ENCODE measurements at places on chromosomes 5 and 9.

DNA sequence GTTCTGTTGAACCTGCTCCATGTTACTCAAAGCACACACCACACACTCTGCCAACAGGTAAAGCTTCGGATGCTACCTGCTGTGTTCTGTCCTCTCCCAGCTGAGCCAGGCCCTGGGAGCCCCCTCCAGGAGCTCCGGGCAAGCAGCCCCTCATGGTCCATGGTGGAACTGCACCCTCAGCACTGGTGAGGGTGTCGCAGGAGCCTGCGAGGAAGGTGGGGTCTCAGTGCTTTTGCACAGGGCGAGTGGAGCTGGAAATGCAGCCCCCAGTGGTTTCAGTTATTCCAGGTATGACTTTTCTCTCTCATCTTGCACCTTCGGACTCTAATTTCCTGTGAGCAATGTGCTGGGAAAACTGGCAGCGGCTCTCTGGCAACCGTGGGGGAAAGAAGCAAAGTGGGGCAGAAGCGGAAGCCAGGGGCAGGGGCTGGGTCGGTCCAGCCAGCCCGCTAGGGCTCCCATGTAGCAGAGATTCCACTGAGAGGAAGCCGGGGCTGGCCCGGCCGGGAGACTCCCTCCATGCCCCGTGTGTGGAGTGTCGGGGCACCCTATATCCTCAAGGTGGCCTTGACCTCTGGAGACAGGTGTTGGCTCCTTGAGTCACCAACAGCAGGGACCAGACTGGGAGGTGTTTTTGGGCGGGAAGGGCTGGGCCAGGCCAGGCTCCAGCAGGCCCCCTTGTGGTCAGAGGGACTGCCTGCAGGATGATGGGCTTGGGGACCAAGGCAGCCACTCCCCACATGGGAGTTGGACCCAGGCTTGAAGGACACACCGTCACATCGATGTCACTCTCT is 75.6 kb upstream of the PRSS3 start:
- peak; percentile 40 for DNase-seq

DNA sequence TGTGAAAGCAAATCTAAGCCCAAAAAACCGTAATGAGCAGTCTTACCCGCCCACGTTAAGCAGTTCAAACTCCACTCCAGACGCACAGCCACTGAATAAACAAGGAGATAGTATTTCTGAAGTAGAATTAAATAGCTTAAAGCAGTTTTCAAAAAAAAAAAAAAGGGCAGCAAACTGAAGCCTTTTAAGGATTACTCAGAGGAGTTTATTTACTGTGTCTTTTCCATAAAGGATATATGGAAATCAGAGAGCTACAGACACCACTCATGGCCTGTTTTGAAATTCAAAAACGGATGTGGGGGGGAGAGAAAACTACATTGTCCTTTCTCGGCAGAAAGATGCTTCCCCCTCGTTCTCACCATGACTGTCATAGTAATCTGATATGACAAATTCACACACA is 83.7 kb upstream of the IRX1 start:
- no peak for DNase-seq

- DNase-seq, result no peak
Measured at GRCh38 chr5:88683506-88684135, 199.4 kb downstream of the MEF2C start.

DNA sequence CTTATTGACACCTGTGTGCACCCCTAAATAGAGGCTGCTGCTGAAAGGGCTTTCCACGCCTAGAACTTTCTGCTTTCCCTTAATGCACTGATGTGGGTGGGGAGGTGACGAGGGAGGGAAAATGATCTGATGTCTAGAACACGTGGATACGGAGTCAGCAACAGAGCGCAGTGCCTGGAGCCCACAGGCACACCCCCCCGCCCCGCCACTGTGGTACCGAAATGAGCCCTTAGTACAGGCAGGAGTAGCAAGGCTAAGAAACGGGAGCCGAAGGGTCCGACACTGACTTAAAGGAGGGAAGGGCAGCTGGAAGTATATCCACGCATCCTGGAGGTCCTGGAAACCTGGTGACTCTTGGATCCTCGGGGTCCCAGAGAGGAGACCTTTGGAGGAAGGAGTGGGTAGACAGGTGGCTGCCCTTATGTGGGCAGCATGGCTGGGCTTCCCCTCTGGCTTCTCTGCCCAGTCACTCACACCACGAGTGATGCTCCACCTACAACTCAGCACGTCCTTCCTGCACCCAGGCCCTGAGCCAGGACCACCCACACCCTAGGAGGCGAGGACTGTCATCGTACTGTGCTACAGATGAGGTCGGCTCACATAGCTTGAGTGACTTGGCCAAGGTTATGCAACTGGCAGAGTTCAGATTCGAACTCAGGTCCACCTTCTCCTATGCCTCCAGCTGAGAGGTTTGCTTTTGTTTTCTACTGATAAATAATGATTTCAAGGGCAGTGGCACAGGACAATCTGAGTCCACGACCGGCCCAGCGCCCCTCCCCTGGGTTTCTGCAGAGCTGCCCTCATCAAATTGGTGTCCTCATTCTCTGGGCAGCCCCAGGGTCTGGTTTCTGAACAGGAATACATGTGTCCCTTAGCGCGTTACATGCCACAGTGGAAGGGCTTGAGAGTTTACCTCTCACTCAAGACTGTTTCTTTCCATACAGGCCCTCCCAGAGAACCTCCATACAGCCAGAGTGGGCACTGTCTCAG is 4.7 kb upstream of the VAV2 start:
- DNase-seq, result peak; percentile 43

- no peak for DNase-seq
Measured at GRCh38 chr5:120297616-120298015, 166.5 kb upstream of the PRR16 start.

DNA sequence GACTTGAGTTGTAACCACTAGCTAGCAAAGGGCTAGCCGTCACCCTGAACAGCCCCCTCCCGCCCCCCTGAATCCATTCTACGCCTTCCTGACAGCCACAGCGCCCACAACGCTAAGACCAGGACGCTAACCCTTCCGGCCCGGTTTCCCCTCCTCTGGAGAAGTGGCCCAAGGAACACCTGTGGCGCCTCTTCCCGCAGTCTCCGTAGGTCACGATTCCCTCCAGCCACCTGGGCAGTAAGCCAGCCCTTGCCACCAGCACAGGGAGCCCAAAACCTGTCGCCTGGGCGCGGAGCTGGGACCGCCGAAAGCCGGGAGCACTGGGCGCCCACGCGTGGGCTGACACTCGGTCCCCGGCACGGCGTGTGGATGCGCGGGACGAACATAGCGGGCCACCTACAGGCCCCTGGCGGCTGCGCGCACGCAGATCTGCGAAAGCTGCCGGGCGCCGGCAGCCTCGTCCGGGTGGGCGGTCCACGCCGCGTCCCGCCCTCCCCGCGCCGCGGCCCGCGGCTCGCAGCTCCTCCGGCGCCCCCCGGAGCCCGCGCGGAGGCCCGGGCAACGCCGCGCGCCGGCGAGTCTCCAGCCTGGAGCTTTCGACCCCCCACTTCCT is 596 bp downstream of the IRF1 start:
- peak; percentile 83 for DNase-seq

DNA sequence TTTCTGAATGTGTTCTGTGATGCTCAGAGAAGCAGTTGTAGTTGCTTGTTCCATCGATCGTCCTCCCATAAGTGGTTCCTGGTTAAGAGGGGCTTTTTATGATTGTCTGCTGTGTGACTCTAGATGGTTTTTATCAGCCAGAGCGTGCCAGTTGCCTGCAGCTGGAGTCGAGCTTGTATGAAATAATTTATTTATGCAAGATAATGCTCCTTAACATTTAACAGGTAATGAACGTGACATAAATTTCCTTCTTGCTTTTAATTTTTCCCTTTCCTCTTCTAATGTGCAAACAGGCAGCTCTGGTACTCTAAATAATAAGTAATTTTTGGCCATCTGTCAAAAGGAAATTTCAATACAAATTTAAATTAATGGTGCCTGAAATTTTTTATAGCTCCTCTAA is 84.4 kb downstream of the TLE4 start:
- no peak for DNase-seq

GRCh38 chr5:143695244-143695864 is 116.6 kb upstream of the HMHB1 start:
- no peak for DNase-seq

DNA sequence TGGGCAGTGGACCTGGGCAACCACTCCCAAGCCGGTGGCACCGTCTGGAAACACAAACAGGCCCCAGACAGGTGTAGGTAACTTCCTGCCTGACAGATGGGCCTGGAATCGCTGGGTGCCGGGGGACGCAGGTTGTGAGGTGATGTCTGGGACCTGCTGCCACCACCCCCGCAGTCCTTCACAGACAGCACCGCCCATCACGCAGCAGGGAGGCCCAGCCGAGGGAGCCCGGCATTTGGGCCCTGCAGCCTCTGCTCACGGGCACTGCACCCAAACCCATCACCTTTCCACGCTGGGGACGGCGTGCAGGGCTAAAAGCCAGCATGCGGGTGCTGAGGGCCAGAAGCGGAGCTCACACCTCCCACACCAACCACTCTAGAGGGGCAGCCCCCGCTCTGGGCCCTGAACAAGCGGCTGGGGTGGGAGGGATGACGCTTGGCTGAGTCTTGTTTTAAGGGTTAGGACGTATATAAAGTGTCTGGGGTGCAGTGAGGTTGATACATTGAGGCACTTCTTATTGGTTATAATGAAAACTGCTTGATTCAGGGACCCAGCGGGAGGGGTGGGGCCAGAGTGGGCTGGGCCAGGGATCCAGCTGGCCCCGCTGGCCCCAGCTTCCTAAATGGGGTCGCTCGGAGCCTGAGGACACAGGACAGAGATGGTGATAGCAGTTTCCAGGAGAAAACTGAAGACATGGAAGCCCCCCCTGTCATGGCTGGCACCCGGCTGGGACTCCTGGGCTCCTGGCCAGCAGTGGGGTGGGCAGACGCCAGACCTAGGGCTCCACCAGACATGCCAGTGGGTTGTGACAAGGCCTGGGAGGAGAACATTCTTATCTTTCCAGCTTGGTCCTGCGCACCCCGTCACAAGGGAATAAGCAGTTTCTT is 11.3 kb downstream of the MYMK start:
- DNase-seq, result no peak

DNA sequence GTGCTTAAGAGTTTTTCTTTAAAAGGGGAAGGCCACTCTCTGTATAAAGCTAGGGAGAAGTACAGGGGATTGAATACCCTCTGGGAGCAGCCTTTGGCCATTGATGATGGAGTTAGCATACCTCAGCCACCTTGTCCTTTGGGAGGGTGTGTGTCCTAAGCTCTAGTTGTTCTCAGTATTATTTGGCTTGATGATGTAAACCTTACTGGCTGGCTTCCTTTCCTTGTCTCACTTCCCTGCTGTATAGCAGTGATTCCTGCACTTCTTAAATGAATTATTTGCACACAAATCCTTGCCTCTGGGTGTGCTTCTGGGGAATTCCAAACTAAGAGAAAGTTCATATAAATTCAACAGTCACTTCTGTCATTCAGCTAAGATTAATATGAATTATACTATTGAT is 234.9 kb upstream of the RIOK2 start:
- DNase-seq, result no peak

DNA sequence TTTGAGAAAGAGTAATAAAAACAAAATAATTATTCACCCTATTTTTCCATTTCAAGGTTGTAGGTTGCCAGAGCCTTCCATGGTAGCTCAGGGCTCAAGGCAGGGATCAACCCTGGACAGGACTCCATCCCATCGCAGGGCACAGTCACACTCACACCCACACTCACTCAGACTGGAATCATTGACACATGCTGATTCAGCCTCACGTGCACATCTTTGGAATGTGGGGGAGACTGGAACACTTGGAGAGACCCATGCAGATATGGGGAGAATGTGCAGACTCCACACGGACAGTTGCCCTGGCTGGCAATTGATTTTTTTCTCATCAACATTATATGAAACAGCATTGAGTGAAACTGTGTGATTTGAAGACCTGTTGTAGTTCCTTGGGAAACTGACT is 234.1 kb downstream of the ADGRV1 start:
- DNase-seq, result no peak

GRCh38 chr5:65961633-65962032 is 35.3 kb downstream of the ERBIN start:
- DNase-seq, result peak; percentile 47

DNA sequence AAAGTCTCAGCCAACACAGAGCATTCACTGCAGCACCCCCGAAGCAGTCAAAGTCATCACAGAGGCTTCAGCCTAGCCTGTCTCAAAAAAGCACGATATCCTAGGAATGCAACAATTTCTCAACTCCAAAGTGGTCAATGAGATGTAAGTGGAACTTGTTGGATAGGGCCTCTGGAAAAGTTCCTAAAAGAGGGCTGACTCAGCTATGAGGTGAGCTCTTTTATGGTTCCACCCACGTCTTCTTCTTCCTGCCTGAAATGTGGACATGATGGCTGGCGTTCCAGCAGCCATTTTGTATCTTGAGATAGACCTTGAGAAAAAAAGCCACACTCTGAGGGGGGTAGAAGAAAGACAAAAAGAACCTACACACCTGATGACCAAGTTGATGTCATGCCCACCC is 32.5 kb upstream of the TRIO start:
- no peak for DNase-seq

- no peak for DNase-seq
Measured at GRCh38 chr5:135880278-135880677, 15.4 kb downstream of the IL9 start.

DNA sequence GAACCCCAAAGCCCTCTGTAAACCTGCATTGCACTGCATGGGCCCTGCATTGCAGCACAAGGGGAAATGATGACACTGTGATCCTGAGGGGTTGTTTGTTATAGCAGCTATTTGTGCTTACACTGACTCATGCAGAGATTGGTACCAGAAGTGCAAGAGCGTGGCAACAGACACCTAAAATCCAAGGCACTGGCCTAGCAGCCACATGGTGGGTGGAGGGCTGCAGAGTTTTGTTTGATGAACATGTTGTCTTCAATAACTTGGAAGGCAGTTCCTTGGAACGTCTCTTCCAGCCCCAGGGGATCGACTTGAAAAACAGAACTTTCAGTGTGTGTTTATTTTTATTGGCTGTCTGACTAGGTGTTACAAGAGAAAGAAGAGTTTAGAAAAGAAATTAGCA is 14.5 kb downstream of the FCN2 start:
- no peak for DNase-seq

GRCh38 chr9:131706608-131706970 is 33.3 kb downstream of the RAPGEF1 start:
- no peak for DNase-seq

DNA sequence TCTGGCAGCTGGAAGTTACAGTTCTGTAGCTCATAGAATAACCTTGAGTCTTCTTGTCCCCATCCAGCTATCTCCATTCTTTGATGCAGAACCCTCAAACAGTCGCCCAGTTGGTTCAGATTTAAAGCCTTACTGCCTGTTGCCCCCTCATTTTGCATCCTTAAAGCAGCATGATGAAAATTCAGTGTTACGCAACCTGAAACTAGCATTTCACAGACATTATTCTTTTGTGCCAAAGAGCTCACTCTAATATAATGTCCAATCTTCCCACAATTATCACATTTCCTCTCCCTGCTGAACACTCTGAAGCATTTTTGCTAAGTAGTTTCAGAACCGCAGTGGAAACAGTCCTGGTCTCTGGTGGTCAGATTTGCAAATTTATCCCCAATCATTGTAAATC is 318.0 kb downstream of the PSAT1 start:
- DNase-seq, result no peak

GRCh38 chr5:148820461-148821395 is 5.7 kb upstream of the ADRB2 start:
- peak; percentile 49 for DNase-seq

DNA sequence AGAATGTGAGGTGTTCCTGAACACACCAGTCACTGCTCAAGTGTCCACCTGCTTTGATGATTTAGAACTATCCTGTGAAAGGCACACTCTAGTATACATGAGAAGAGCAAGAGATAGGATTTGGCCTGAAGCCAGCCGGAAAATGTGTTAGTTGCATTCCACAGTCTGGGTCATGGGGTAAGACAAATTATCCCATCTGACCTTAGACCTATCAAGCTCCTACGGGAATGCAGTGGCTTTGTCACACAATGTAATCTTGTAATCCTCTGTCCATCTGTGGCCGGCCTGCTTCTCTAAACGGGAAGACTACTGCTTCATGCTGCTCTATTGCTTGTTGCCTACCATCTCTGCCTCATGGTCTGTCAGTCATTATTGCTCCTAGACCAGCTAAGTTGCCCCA is 92.4 kb upstream of the PRRC1 start:
- no peak for DNase-seq

All from suppressor macrophage treated with lipopolysaccharide for 1 hour (primary cell).